ENCODE measurements at places on chromosomes 2 and 18.

DNA sequence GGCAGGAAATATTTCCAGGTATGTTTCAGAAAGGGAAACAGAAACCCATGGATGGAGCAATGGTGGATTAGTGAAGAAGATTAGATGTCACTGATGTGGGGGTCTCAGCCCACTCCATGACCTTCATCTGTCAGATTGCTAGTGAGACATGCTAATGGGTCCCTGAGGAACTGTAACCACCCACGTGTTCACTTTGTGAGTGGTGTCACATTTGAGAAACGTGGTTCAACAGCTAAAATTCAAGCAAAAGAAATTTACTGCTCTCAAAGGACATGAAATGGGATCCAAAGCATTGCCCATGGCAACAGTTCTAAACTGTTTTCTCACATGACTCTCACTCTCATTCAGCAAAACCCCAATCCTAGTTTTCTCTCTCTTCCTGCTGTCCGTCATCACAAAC is 776.1 kb downstream of the ERBB4 start:
- no peak for DNase-seq

GRCh38 chr2:29455200-29455860 is 340.1 kb downstream of the CLIP4 start:
- DNase-seq, result no peak

DNA sequence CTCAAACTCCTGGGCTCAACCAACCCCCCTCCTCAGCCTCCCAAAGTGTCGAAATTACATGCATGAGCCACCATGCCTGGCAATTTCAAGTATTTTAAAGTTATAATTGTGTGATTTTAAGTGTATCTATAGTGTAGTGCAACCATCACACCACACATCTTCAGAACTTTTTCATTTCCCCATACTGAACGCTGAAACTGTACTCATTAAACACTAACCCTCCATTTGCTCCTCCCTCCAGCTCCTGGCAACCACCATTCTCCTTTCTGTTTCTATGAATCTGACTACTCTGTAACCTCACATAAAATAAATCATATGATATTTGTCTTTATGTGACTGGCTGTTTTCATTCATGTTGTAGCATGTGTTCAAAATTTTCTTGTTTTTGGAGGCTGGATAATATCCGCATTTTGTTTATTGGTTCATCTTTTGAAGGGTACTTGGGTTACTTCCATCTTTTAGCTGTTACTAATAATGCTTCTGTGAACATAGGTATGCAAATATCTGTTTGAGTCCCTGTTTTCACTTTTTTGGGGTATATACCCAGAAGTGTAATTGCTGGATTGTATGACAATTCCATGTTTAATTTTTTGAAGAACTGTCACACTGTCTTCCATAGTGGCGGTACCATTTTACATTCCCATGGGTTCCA is 188.2 kb downstream of the PLCL1 start:
- DNase-seq, result no peak

DNA sequence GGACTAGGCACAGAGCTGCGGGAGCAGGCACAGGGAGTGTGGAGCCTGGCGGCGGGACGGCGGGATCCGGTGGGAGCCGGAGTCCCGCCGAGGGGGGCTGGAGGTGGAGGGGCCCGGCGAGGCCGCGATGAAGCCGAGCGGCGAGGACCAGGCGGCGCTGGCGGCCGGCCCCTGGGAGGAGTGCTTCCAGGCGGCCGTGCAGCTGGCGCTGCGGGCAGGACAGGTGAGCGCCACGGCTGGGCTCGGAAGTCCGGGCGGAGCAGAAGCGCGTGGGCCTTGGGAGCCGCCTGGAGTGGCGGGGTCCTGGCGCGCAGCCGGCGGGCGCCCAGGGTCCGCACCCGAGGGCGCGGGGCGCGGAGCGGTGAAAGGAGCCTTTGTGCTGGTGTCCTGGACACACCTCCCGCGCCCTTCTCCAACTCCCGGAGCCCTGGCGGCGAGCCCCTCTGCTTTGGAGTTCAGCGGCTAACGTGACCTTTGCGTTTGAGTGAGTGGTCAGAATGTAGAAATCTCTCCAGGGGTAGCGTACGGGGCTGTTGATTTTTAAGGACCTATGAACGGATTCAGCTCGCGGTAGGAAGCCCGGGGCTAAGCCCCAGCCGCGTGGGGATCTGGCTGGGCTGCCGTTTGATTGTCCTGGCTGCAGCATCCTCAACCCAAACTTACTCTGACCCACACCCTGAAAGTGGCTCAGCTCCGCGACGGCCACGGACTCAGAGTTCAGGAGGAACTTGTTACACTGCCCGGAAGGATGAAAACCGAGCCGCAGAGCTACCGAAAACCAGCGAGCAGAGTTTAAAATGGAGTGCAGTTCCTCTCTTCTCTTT is 448 bp downstream of the IMPA2 start:
- DNase-seq, result no peak

DNA sequence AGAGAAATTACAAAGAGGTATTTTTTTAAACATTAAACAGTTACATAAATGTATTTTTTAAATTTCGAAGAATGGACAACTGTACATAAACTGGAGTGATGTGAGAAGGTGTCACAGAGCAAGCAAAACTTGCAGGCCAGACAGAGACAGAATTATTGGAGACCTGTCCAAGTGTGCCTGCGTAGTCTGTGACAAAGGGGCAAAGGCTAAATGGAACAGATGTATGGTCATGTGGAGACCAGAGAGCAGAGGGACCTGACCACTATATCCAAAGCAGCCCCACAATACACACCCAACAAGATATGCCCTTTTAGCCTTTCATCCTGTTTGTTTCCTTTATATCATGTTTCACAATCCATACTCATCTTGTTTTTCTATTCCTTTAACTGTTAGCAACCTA is 225.3 kb upstream of the VWC2L start:
- DNase-seq, result no peak

GRCh38 chr2:32798829-32799228 is 147.9 kb upstream of the LTBP1 start:
- no peak for DNase-seq

GRCh38 chr2:120442923-120443571 is 97.1 kb downstream of the INHBB start:
- no peak for DNase-seq

Measured in DMS 273 treated with DMSO at 0.1 percent for 48 hours (cell line).